Thoracic aorta (tissue), 2 donors: ENCODE measurements at places on chromosomes 11 and 22. TPM values are rescaled to one million over a fixed set of nuclear protein-coding genes. Genes with fewer than 3 reads are reported as not detected.

Gene RAB39A
- total RNA-seq: 5.4 TPM

Gene PYGM
- total RNA-seq: 12.2 TPM

Gene FGF19
- not detected for total RNA-seq

DNA sequence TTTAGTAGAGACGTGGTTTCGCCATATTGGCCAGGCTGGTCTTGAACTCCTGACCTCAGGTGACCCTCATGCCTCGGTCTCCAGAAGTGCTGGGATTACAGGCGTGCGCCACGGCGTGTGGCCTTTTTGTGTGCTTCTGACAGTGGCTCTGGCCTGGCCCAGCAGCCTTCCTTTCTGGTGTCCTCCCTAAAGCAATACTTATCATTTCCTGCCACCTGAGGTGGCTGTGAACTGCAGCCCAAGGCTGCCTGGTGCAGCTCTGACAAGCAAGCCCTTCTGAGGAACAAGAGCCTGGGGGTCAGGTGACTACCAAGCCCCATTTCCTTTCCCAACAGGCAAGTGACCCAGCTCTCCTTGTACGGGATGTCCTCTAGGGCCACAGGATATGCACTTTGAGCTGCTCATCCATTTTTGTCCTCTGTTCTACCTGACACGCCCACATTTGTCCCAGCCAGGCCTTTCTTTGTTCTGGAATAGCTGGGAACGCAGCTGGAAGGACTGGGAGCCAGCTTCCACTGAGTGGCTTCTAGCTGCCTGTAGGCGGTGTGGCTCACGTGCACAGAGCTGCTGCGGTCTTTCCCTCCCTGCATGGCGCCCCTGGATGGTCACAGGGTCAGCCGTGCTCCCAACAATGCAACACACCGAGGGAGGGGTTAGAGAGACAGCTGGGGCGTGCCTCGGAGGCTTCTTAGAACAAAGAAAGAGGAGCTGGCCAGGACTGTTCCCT, 12.3 kb upstream of the BID start:
- no peaks in the 10 kb centered on the region for H3K27me3 ChIP-seq
- H3K4me1 ChIP-seq: peaks cover 5% of the 10 kb centered on the region
- no peak overlapping the region for H3K27ac ChIP-seq

- H3K27me3 ChIP-seq: no peaks in the 10 kb centered on the region
- H3K4me3 ChIP-seq: no peak overlapping the region
- H3K27ac ChIP-seq: no peak overlapping the region
- no peaks in the 10 kb centered on the region for H3K4me1 ChIP-seq
Observed at GRCh38 chr22:30909306-30909705, 59.3 kb downstream of the MORC2 start.

DNA sequence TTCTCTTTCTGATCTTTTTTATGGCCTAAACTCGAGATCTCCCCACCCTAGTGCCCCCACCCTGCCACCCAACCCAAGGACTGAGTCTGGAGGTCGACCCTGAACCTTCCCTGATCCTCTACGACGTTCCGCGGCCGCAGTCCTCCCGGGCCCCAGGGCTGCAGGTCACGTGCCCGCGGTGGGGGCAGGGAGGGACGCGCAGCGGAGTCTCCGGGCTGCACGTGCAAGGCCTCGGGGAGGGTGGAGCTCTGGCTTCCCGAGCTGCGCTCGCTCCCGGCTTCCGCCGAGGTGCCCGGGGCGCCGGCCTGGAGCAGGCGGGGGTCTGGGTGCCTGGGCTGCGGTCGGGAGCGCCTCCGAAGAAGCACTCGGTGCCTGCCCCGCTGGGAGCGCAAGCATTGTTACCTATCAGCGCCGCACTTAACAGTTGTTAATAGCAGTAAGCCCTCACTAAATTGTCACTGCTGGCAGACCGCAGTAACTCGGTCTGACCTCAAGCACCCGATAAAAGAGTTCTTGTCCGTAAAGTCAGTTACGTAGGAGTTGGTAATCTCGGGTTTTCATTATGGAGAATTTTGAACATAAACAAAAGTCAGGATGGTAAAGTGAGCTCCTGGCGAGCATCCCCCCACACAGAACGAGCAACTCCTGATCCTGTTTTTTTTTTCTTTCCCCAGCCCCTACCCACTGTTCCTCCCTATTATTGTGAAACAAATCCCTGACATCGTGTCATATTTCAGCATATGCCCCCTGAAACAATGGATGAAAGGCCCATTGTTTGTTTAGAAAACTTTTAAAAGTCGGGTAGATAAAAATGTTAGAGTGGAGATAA, 69.7 kb upstream of the EP300 start:
- DNase-seq: peak; percentile 43
- peak overlapping the region; percentile 95 for H3K27ac ChIP-seq
- peak overlapping the region; percentile 92 for H3K4me3 ChIP-seq
- H3K36me3 ChIP-seq: no peaks in the 10 kb centered on the region

GRCh38 chr11:27618281-27618915, 81.9 kb downstream of the BDNF start:
- H3K36me3 ChIP-seq: no peaks in the 10 kb centered on the region
- H3K4me1 ChIP-seq: no peaks in the 10 kb centered on the region
- no peak overlapping the region for H3K27ac ChIP-seq
- no peak overlapping the region for H3K4me3 ChIP-seq
- DNase-seq: no peak

GRCh38 chr11:134066943-134067885, 1.7 kb upstream of the JAM3 start:
- DNase-seq: no peak
- no peaks in the 10 kb centered on the region for H3K27me3 ChIP-seq
- peaks cover 7% of the 10 kb centered on the region for H3K4me1 ChIP-seq
- H3K36me3 ChIP-seq: no peaks in the 10 kb centered on the region
- no peak overlapping the region for H3K4me3 ChIP-seq

- peak overlapping the region; percentile 91 for H3K27ac ChIP-seq
- peaks cover 45% of the 10 kb centered on the region for H3K4me1 ChIP-seq
- no peak for DNase-seq
- peak overlapping the region; percentile 57 for H3K4me3 ChIP-seq
Observed at GRCh38 chr22:24146194-24146616, 35.1 kb upstream of the SUSD2 start.

DNA sequence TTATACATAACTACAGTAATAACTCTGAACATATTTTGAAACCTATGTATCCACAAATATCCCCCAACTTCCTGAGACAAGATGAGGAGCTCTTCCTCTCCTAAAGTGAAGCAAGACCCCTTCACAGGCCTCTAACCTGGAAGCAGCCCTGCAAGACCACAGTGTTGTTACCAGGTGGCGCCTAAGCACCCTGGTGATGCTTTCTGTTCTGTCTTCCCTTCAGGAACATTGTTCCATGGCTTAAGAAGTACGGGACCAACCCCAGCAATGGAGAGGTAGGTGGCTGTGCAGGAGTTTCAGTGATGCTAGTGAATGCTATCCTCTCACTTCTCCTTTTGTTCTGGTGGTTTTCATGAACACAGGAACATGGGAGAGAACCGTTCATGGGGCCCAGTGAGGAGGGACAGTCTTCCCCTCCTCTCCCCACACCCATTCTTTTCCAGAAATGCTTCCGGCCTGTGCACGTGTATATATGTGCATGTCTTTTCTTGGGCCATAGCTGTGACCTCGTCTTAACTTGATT, 6.4 kb downstream of the PPIL2 start:
- peaks cover 46% of the 10 kb centered on the region for H3K36me3 ChIP-seq
- no peaks in the 10 kb centered on the region for H3K4me1 ChIP-seq
- H3K27me3 ChIP-seq: no peaks in the 10 kb centered on the region
- no peak overlapping the region for H3K4me3 ChIP-seq
- no peak for DNase-seq
- H3K27ac ChIP-seq: no peak overlapping the region

Gene OPCML
- total RNA-seq: not detected

GRCh38 chr11:76587820-76588454, 82.6 kb downstream of the LRRC32 start:
- peak overlapping the region; percentile 32 for H3K27ac ChIP-seq
- H3K4me1 ChIP-seq: no peaks in the 10 kb centered on the region
- H3K4me3 ChIP-seq: no peak overlapping the region
- no peaks in the 10 kb centered on the region for H3K27me3 ChIP-seq

GRCh38 chr11:70916351-70916750, 336.0 kb downstream of the SHANK2 start:
- H3K4me1 ChIP-seq: no peaks in the 10 kb centered on the region
- H3K4me3 ChIP-seq: no peak overlapping the region
- H3K27ac ChIP-seq: no peak overlapping the region
- no peak for DNase-seq

Gene DDTL
- total RNA-seq: 5.4 TPM

DNA sequence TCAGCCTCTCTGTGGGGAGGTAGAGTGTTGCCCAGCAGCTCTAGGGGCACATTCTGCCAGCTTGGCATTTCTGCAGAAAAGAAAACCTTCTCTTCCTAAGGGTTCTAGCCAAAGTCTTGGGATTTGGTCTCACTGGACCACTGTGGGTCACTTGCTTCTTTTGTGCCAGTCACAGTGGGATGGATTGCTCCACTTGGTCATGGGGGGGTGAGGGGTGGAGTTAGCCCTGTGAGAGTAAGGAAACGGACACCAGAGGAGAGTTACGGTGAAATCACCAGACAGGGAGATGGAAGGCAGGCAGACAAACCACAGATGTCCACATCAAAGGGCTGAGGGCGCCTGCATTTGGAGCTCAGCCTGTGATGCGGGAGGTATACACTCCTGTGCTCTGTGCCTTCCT, 10.8 kb downstream of the SGSM1 start:
- H3K4me3 ChIP-seq: no peak overlapping the region
- no peaks in the 10 kb centered on the region for H3K4me1 ChIP-seq
- no peak overlapping the region for H3K27ac ChIP-seq
- no peaks in the 10 kb centered on the region for H3K36me3 ChIP-seq
- DNase-seq: no peak

Gene C11orf91
- total RNA-seq: not detected

DNA sequence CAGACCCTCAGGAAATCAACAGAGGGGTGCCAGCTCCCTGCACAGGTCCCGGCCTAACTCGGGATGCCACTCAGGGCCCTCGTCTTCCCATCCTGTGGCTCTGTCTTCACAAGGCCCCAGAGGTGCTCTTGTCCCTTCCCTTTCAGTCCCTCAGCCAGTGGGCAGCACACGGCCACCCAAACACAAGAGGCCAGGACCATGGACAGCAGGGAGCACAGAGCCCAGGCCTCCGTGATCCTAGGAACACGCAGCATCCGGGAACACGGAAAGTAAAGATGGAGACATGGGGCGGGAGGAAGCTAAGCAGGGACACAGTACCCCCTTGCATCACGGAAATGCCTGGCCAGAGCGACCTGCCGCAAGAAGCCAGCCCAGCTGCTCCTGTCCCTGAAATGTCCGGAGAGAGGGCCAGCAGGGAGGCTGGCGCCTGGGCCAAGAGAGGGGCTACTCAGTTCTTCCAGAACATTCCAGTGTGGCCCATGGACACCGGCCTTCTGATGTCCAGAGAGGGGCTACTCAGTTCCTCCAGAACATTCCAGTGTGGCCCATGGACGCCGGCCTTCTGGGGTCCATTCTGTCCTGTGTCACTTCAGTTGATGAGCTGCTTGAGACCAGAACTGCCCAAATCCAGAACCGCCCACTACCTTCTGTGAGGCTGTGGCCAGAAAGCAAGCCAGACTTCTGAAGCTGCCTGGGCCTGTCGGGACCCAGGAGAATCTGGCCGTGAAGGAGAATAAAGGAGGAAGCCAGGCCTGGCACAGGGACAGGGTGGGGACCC, 274.0 kb downstream of the BRD1 start:
- no peaks in the 10 kb centered on the region for H3K36me3 ChIP-seq
- no peaks in the 10 kb centered on the region for H3K27me3 ChIP-seq
- H3K27ac ChIP-seq: no peak overlapping the region
- no peak overlapping the region for H3K4me3 ChIP-seq
- H3K4me1 ChIP-seq: no peaks in the 10 kb centered on the region

DNA sequence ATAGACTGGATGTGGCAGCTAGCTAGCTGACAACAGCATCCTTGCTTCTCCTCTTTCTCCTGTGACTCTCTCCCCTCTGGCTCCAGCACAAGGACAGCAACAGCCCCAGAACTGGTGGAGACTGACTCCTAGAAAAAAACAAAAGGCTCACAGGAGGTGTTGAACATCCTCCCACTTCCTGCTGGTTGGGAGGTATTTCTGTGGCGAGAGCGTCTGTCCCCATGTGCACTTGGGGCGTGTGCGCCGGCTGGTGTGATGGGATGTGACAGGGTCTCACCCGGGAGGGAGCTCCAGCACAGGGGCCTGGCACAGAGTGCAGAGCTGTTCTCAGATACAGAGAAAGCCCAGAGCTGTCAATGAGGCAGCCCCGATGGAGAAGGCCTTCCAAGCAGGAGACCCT, 107.2 kb upstream of the E2F8 start:
- no peak for DNase-seq
- H3K4me1 ChIP-seq: peaks cover 22% of the 10 kb centered on the region
- H3K27me3 ChIP-seq: no peaks in the 10 kb centered on the region
- H3K27ac ChIP-seq: no peak overlapping the region

DNA sequence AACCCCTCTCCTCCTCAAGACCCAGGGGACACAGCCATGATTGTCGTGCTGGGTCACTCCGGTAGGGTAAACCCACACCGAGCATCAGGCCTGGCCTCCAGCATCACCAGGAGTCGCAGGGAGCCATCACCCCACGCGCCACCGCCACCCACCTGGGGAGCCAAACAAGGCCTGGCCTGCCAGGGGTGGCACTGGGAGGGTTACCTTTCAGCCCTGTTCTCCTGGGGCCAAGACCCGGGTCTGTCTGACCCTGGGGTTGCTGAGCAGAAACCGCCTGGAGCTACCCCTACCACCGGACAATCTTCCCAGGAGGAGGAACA, 39.3 kb upstream of the NNMT start:
- peaks cover 34% of the 10 kb centered on the region for H3K36me3 ChIP-seq
- H3K27ac ChIP-seq: peak overlapping the region; percentile 69
- no peak for DNase-seq
- H3K4me1 ChIP-seq: peaks cover 41% of the 10 kb centered on the region

DNA sequence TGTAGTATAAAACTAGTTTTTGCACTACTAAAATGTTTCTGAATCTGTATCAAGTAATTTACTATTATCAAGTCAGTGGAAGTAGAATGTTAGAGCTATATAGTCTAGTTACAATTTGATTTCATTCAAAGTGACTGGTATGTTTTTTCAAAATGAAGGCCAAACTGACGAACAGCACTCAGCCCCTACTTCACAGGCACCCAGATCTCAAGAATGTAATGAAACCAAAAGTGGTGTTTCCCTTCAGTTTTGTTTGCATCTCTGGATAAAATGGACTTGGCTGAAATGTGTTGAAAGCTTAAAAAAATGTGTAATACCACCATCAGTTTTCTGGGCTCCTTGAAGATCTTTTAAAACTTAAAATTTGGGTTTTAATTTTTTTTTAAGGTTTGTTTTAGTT, 46.4 kb downstream of the QSER1 start:
- no peaks in the 10 kb centered on the region for H3K4me1 ChIP-seq
- H3K4me3 ChIP-seq: no peak overlapping the region
- no peaks in the 10 kb centered on the region for H3K36me3 ChIP-seq
- no peak overlapping the region for H3K27ac ChIP-seq
- no peaks in the 10 kb centered on the region for H3K27me3 ChIP-seq
- DNase-seq: no peak
